Fibroblast of skin of abdomen (primary cell): ENCODE measurements at places on chromosomes 5 and 9.

DNA sequence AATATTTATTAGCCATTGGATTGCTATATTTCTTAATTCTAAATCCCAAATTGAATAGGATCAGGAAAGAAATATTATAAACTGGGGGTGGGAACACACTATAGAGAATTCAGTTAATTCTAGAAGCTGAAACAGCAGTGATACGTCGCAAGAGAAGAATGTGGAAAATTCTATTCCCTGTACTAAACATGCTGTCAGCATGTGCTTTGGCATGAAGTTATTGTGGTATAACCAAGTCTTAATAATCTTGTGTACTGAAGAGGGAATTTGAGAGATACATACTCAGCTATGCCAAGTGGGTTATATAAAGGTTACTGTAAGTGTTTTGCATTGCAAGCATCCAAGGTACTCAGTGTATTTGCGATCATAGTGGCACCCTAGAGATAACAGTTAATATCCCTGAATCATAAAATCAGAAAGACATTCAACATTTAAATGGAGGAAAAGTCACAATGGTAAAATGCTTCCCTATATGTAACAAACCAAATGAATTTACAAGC lies 1492.9 kb upstream of the C9orf72 start:
- no peak for DNase-seq

DNA sequence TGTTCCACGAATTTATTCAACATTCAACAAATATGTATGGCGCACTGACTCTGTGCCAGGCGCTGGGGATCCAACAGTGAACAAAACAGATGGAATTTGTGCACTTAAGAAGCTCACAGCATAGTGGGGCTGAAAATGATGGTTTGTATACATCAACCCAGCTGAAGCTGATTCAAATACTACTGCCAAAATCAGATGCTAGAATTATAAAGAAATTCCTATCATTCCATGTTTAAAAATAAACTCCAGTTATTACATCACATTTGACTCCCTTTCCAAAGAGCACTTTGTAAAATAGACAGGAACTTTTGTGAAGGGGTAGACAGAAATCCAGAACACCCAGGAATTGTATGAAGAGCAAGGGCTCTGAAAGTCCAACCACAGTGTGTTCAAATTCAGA lies 54.1 kb downstream of the ZNF608 start:
- peak; percentile 88 for DNase-seq

DNA sequence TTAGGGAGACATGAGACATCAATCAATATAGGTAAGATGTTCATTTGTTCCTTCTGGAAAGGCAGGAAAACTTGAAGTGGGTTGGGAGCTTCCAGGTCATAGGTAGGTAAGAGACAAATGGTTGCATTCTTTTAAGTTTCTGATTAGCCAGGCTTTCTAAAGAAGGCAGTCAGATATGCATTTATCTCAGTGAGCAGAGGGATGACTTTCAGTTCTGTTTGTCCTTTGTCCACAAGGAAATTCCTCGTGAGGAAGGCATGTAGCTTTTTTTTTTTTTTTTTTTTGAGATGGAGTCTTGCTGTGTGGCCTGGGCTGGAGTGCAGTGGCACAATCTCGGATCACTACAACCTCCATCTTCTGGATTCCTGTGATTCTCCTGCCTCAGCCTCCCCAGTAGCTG lies 155.3 kb upstream of the ABCA1 start:
- DNase-seq = no peak

DNA sequence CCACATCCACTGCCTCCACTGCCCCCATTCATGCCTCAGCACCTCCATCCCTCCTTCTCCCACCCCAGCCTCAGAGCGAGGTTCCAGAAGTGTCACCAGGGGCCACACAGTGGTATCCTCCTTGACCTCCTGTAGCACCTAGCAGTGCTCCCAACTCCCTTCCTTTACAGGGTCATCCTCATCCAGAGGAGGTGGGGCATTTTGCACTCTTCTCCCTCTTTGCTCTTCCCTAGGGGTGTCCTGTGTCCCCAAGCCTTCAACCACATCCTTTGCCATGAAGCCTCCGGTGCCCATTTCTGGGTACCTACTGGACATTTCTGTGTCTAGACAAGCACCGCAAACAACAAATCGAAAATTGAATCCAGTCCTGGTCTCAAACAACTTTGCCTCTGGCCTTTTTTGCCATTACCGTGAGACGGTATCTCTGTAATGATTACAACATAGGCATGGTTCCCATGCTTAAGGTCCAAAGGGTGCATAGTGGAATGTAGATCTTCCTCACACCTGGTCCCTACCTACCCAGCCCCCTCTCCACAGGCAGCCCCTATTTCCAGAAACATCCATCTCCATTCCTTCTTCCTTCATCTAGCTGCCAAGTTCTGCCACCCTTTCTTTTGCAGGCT lies 17.6 kb downstream of the WWC1 start:
- no peak for DNase-seq

- DNase-seq = no peak
These were observed 283.0 kb downstream of the AOPEP start for GRCh38 chr9:95009459-95009858.

GRCh38 chr5:151251621-151252020 lies 1.4 kb upstream of the GM2A start:
- no peak for DNase-seq

DNA sequence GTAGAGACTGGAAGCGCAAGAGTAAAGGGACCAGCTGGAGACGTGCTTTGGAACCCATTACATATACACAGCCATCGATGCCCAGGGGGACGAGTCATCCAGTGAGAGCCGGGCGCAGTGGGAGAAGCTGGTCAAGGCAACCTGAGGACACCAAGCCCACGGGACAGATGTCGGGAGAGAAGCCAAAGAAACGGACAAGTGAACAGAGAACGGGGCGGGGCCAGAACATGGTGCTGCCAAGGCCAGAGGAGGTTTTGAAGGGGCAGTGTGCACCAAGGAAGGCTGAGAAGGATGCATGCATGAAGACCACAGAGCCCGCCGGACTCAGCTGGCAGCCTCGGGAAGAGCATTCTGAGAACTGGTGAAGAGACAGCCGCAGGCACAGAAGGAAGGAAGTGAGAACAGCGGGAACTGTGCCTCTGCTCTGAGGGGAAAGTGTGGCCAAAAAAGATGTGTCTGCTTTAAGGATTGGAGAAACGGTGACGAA lies 20.3 kb downstream of the CAMSAP1 start:
- DNase-seq = no peak

- no peak for DNase-seq
These were observed 252.8 kb downstream of the CAAP1 start for GRCh38 chr9:26639761-26640160.

GRCh38 chr5:74054139-74054538 lies 428.1 kb downstream of the ARHGEF28 start:
- DNase-seq = no peak

DNA sequence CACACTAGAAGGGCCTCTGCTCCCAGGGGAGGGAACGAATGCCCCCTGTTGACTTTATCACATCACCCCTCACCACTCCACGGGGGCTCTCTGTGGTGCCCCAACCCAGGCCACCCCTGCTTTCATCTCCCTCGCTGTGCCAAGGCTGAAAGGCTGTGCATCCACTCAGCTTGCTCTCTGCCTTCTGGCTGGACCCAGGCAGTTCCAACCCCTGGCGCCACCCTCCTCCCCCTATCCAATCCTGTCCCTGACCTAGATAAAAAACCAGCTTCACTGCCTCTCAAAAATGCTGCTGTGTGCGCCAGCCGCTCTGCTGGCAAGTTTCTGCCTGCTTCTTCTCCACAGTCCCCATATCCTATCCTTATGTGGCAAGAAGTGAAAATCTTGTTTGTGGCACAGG lies 22.4 kb upstream of the CORO2A start:
- DNase-seq = no peak

- DNase-seq = no peak
These were observed 24.4 kb upstream of the GAS1 start for GRCh38 chr9:86971742-86972141.
